ENCODE measurements at places on chromosomes 7 and 10. TPM values are rescaled to one million over a fixed set of nuclear protein-coding genes. Genes with fewer than 3 reads are reported as not detected.

The HMX2 gene
- polyA plus RNA-seq, result not detected

The CTAGE4 gene
- 0.41 TPM for polyA plus RNA-seq

The CYP3A5 gene
- 0.09 TPM for polyA plus RNA-seq

The LEP gene
- 1.4 TPM for polyA plus RNA-seq

The UPK3BL1 gene
- polyA plus RNA-seq, result 24.2 TPM

The EBLN1 gene
- polyA plus RNA-seq, result not detected

The DYDC2 gene
- polyA plus RNA-seq, result not detected

The GPER1 gene
- 3.6 TPM for polyA plus RNA-seq

The SYT15B gene
- polyA plus RNA-seq, result 0.81 TPM

The ORC5 gene
- 4.9 TPM for polyA plus RNA-seq

The IQUB gene
- polyA plus RNA-seq, result 0.07 TPM

- no peak for DNase-seq
These were observed 94.8 kb downstream of the NT5C2 start for GRCh38 chr10:103098240-103098639.

GRCh38 chr10:73965890-73966768, 31.8 kb upstream of the VCL start:
- DNase-seq, result peak; percentile 90

GRCh38 chr10:128419466-128420019, 293.3 kb upstream of the MKI67 start:
- no peak for DNase-seq

DNA sequence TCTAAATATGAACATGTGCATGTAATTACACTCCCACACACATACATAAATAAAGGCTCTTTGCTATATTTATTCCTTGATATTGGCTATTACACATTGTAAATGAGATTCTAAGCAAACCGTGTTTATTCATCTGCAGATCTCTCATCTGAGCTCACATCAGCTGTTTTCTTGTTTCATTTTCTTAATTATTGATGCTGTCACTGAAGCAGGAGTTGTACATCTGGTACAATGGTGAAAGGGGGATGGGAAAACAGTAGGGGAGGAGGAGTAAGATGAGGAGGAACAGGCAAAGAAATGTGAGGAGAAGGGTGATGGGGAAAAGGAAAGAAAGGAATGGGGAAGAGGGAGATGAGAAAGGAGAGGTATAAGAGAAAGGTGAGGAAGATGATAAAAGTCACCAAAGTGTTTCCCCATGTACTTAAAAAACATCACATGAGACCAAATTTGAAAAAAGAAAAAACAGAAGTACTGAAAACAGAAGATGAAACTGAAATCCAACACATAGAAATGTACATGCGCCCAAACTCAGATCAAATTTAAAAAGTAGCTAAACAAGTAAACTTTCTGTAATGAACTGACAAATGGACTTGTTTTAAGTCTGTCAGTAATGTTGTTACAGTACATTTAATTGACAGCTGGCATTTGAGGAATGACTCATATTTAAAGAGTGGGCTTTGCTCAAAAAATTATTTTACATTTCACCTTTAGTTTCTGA, 472.2 kb downstream of the ARL4A start:
- DNase-seq, result no peak

- DNase-seq, result no peak
These were observed 60.9 kb downstream of the ANKRD7 start for GRCh38 chr7:118285358-118285757.

DNA sequence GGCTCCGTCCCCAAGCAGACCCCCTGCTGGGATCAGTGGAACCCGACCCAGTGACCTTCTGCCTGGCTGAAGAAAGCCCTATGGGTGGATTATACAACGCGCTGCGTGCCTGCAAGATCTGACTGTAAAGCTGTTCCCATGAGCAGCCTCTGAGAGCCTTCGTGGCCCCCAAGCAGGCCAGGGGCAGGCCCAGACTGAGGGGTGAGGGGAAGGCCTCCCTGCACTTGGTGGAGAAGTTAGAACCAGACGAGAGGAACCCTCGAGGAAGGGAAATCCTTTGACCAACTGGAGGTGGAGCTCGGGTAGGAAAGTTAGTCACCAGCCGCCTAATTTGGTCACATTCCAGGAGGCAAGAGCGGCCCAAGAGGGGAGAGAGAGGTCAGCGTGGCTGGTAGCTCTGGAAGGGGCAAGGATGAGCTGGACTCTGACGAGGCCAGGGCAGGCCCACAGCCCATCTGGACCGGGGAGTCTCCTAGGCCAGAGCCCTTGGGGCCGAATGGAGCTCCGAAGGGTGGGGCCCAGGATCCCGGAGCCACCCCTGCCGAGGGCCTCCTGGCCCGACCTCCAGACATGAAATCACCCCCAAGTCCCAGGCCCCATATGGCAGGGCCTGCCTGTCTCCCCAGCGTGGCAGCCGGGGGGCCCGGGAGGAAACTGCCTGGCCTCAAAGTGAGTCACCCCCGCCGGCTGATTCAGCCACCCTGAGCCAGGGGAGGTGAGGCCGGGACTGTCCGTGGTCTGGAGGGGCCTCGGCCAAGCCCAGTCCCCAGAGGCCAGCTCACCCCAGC, 23.3 kb upstream of the PDGFA start:
- DNase-seq, result peak; percentile 69

GRCh38 chr7:31186202-31186601, 134.1 kb downstream of the ADCYAP1R1 start:
- DNase-seq, result no peak

DNA sequence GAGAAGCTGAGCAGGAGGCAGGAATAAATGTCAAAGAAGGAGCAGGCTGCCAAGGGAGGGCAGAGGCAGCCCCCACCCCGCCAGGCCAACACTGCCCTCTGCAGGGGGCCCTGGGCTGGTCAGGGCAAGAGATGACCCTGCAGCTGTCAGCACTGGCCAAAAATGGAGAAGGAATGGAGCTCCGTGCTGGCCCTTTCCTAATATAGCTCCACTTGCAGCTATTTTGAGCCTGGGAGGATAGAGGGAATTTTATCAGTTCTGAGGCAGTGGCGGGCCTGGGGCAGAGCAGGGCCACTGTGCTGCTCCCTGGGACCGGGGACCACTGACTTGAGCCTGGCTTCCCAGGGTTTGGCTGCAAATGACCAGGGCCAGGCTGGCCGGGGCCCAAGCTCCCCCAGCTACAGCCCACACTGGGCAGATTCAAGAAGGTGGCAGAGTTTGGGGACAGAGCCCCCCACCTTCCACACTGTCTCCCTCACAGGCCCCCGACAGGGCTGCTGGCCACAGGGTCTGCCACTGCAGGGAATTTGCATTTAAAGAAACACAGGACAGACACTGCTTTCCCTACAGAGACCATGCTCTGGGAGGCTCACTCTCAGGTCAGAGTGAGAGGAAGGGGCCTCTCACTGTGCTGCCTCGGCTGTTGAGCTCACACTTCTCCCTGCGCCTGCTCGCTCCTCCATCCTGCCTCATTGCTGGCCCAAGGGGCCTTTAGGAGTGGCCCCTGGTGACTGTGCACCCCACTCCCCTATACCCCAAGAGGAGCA, 16.2 kb downstream of the LDB3 start:
- peak; percentile 91 for DNase-seq

GRCh38 chr10:103145046-103145445, 48.0 kb downstream of the NT5C2 start:
- DNase-seq, result no peak

DNA sequence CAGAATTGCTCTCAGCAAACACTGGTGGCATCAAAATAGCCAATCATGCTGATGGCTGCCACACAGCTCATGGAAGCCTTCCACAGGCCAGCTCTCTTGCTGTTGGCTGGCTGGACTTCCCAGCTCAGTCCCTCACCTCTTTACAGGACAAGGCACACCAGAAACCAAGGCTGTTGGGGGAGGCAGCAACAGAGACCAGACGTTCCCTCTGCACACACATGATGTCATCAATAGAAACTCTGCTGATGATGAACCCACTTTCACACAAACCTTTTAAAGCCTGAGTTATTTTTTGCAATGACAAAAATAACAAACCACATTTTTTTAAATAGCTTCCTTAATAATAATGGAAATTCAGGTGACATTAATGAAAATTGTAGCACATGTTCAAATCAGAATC, 300.9 kb upstream of the C7orf33 start:
- DNase-seq, result no peak

DNA sequence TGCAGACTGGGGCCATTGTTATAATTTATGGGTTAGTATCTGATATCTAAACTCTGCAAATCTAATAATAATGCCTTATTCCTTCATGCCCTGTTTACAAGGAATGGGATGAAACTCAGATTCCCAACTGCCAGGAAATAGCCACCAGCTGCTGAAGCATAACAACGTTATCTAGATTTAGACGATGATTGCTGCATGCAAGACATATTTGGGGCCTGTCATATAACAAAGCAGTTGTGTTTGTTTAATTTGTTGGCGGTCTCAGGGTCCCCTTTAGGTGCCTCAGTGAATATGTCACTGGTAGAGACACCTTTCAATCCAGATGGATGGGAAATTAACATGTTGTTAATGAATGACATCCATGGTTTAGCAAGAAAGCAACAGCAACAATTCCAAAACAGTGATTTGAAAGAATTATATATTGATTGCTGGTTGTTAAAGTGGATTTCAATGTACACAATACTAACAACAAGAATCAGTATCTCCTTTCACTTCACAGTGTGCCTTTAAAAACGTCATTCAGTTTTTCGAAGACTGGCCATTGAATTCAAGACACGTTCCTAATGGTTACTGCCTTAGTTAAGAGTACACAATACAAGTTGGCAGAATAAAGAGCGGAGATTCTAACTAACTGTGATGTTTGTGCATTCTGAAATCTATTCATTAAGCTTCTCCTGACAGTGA, 860.6 kb upstream of the CELF2 start:
- no peak for DNase-seq

- DNase-seq, result no peak
These were observed 24.5 kb upstream of the KCTD7 start for GRCh38 chr7:66604198-66604597.

DNA sequence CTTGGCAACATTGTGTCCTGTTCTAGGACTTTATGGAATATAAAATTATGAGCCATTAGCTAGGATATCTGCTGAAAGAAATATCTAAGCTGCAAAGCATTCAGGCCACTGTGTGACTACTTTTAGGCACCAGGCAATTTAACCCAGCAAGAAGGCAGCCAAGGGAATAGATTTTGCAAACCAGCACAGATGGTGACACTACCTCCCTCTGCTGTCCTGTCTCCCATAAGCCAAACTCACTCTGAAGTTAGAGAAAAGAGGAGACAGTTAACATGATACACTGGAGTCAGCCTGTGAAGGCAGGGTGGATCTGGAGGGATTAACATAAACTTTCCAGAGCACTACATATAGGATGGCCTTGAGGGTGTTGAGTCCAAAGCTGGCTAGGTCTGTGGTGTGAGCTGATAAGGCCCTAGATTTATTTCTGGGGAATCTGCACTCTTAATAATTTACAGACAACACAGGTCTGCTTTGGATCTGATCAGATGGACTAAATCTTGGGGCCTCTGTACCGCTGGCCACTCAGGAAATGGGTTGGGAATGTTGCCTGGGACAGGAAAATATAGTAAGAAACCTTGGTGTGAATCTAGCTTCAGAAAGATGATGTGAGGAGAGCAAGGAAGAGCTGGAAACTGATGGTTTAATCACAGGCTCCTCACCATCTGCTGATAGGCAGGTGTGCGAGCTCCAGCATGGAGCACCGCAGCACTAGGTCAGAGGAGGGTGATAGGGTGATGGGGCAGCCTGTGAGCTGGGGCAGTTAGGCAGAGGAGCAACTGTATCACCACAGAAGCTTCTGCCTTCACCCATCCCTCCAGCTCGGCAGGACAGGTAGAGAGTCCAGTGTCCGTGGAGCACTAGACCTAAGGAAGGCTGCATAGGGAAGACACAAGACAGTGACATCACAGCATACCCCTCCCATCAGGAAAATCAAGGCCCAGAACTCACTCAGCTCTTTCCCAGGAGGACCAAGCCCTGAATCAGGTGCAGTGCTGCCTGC, 229.9 kb upstream of the PRSS1 start:
- DNase-seq, result no peak

- no peak for DNase-seq
These were observed 90.6 kb downstream of the FAM171A1 start for GRCh38 chr10:15280462-15280861.

GRCh38 chr10:31693491-31693890, 235.1 kb downstream of the ARHGAP12 start:
- DNase-seq, result no peak

GRCh38 chr10:8969853-8970252, 915.4 kb downstream of the GATA3 start:
- no peak for DNase-seq

DNA sequence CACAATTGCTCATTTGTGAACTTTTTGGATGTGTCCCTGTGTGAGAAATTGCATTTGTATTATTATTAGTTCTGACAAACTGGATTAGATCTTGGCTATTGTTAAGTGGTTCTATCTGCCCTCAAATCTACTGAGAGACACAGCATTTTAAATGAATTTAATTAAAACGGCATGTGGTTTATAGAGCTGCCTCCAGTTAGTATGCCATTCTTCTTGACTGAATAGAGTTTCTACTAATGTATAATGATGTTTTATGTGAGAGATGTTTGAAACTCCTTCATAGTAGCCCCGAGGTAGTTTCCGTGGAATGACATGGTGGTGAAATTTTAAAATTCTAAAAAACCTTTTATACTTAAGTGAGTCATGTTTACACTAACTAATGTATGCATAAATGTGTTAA, 110.9 kb downstream of the DYNC1I1 start:
- DNase-seq, result no peak

GRCh38 chr7:27153526-27153925, 1.1 kb upstream of the HOXA3 start:
- no peak for DNase-seq

DNA sequence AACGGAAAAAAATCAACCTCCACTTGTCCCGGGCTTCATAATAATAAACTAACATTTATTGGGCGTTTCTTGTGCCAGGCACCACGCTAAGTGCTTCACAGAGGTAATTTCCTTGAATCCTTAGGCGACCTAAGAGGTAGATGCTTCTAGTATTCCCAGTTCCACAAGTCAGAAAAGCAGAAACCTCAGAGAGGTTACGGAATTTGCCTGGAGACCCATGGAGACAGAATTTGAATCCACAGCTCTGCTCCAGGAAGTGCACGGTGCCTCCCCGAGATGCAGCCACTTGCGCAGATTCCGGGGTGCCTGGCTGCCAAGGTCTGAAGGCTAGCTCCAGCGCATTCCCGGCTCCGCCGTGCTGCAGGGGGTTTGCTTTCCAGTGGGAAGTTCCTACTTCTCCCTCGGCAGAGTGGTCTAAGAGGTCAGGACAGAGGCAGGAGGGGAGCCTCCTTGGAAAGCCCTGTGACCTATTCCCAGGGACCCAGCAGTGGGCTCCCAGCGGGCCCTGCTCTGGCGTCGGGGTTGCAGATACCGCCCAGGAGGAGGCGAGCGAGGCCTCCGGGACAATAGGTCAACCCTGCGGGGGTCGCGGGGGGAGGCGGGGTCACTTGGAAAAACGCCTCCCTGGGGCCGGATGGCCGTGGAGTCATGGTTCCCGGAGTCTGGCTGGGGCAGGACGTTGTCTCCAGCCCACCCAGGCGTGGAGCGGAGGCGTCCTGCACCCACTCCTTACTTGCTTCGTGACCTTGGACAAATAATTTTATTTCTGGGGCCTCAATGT, 10.1 kb upstream of the NKX2-3 start:
- DNase-seq, result peak; percentile 43

DNA sequence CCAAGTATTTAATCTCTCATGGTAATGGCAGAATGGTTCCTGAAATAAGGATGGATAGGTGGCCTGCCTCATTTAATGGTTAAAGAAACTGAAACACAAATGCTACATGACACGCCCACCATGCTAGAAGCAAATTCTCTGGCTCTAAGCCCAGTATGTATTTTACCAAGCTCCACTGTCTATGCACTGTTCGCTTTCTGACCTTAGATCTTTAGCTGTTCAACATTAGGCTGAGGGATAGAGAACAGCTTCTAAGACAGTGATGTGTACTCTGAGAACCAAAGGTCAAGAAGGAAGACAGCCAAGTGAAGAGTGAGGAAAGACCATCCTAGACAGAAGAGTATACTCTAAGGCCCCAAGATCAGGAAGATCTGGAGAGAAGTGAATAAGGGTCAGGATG, 26.6 kb downstream of the FAM3C start:
- no peak for DNase-seq
